Stimulated activated CD8-positive, alpha-beta memory T cell treated with anti-CD3 and anti-CD28 coated beads, Interleukin-15, amount 100 ng/mL, for 1 hour (primary cell): ENCODE measurements at places on chromosomes 16 and 17.

- no peak for DNase-seq
Observed at GRCh38 chr16:72129976-72130656, 36.5 kb downstream of the DHX38 start.

DNA sequence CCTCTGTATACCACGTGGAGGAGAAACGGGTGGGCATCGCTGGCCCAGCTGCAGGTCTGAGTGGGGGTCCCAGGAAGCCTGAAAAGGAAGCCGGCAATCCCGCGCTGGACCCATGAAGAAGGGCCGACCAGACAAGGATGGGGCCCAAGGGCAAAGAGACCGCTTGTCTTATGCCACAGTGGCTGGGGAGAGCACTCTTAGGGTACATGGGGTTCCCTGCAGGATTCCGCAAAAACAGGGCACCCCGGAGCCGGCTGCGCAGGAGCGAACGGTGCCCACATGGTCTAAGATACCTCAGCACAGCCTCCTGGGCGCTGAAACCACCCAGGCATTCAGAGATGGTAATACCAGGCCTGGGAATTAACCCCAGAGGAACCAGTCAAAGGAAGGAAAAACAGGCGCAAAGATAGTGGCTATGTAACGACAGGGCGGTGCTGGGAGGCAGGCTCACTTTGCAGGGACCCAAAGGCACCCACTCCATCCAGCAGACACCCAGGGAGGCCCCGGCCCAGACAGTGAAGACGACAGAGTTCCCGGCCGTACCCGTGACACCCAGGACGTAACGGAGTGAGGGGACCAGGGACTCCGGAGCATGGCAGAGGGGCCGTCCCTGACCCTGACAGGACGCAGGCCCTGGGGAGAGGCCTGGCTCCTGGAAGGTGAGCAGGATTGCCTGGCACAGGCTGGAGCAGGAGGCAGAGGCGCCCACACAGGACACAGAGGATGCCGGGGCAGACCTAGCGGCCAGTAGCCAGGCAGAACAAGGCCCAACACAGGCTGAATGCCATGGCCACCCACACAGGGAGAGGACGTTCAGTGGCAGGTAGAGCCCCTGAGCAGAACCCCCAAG, 10.3 kb downstream of the PIEZO1 start:
- DNase-seq: no peak

- DNase-seq: no peak
Observed at GRCh38 chr16:4200000-4200780, 41.7 kb downstream of the SRL start.

GRCh38 chr17:20141198-20141972, 132.2 kb downstream of the SPECC1 start:
- DNase-seq: no peak

DNA sequence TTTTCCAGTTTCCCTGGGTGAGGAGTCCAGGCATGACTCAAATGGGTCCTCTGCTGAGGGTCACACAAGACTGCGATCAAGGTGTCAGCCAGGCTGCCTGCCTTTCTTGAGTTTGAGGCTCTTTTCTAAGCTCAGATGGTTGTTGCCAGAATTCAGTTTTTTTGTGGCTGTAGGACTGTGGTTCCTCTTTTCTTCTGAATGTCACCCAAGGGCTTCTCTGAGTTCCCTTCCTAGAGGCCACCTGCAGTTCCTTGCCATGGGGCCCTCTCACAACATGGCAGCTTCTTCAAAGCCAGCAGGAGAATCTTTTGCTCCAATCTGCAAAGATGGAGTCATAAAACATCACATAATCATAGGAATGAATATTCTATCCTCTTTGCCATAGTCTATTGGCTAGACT, 17.5 kb downstream of the LIMD2 start:
- DNase-seq: no peak

- no peak for DNase-seq
Observed at GRCh38 chr16:84836234-84836647, 16.5 kb downstream of the CRISPLD2 start.

DNA sequence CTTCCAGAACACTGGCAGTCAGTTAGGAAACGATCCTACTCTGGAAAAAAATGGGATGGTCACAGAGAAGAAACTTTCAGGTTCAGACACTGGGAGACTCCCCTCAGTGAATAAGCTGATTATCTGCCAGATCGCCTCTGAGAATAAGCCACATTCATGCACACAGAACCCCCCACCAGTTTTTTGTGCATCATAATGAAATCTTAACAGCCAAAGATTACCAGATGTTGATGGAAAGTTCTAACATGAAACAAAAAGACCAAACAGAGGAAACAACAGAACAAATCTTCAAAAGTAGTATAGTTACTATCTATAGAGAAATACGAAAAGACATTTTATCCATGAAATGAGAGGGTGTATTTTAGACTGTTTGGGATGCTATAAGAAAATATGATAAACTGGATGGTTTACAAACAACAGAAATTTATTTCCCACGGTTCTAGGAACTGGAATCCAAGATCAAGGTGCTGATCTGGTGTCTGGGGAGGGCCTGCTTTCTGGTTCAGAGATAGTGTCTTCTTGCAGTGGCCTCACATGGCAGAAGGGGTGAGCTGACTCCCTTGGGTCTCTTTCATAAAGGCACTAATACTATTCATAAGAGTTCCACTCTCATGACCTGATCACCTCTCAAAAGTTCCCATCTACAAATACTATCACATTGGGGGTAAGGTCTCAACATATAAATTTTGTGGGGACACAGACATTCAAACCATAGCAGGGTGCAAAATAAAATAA, 8.0 kb upstream of the AMZ2 start:
- DNase-seq: no peak

DNA sequence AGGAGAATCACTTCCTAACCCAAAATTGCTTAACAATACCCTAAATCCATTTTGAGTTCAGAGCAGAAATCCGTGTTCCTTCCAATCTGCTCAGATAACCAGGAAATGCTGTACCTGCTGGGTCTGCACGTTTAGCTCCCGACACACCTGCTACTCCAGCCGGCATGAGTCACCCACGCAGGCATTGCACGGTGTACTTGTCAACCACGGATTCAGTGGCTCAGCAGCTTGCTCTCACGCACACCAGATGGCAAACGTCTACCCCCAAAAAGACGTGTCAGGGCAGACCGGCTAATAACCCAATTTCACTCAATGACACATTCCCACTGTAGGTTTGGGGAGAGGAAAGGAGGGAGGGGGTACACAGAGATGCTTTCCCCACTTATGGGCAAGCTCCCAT, 468.1 kb downstream of the SOX9 start:
- DNase-seq: no peak

DNA sequence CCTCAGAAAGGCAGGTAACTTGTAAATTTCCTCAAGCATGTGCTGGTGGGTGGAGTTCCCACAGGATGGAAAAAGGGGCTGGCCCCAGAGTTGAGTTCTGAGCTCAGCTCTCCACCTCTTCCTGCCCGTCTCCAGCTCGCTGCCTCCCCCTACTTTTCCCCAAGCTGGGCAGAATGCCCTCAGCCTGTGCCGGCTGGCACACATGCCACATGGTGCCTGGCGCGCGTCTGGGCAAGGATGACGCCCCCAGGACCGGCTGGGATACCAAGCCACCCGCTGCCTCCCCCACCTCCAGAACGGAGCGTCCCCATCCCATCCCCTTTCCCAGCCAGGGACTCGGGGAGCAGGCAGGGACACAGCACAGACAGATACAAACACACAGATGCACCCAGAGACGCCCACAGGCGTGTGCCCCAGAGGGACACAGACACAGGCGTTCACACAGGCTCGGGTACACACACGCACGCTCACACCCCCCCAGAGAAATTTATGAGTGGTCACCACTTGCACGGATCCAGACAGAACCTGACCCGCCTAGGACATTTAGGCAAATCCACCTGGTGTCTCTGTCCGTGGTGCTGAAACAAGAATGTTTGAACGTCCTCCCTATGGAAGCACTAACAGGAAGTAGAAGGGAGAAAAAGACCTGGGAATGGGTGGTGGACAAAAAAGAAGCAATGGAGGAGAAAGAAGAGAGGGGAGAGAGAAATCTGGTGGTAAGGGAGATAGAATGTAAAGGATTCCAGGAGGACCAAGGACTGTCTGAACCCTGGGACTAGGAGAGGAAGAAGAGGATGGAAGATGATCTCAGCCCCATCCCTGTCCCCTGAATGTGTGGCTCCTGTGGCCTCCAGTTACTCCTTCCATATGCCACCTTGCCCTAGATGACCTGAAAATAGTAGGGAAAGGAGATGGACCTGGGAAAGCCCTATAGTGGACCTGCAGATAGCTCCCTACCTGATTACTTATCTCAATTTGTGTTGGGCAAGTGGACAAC, 15.5 kb downstream of the NEUROD2 start:
- no peak for DNase-seq

GRCh38 chr16:78506367-78507193, 407.1 kb downstream of the WWOX start:
- no peak for DNase-seq

GRCh38 chr17:78383725-78384471, 5.4 kb downstream of the PGS1 start:
- DNase-seq: no peak

- DNase-seq: no peak
Observed at GRCh38 chr17:13757871-13758270, 156.1 kb upstream of the HS3ST3A1 start.

- DNase-seq: no peak
Observed at GRCh38 chr16:47715442-47716083, 254.4 kb downstream of the PHKB start.

DNA sequence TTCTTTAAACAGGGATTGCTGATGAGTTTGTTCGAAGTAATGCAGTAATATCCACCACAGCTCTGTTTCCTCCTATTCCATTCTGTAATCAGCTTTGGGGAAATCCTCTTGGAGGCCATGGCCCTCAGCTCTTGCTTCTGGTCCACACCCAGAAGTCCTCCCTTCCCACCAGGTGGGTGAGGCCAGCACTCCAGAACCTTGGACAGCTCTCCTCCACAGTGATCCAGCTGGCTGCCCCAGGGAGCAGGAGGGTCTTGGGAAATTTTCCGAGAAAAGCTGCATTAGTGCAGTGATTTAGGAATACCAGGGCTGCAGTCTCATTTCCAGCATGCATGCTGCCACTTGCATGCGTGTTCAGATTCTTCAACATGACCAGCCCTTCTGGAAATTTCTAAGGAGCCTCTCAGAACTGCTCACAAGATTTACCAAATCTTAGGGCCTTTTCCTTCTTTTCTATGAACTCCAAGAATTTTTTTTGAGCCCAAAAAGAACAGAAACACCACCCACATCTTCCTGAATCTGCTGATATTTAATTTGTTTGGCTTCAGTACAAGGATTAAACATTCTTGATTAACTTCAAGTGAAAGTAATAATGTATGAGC, 4.2 kb downstream of the SMPD3 start:
- DNase-seq: no peak

- no peak for DNase-seq
Observed at GRCh38 chr16:72092832-72093447, 480 bp downstream of the TXNL4B start.

DNA sequence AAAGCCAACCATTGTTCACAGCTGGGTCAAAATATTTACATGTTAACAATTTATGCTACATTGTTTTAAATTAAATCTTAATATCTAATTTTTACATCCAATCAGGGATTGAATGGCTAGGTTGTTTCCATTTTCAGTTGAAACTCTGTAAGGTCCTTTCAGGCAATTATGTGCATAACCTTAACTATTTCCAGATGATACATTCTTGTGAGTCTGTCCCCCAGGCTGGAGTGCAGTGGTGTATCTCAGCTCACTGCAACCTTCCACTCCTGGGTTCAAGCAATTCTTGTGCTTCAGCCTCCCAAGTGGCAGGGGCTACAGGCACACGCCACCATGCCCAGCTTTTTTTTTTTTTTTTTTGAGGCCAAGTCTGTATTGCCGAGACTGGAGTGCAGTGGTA, 10.4 kb downstream of the CDC42EP4 start:
- no peak for DNase-seq

DNA sequence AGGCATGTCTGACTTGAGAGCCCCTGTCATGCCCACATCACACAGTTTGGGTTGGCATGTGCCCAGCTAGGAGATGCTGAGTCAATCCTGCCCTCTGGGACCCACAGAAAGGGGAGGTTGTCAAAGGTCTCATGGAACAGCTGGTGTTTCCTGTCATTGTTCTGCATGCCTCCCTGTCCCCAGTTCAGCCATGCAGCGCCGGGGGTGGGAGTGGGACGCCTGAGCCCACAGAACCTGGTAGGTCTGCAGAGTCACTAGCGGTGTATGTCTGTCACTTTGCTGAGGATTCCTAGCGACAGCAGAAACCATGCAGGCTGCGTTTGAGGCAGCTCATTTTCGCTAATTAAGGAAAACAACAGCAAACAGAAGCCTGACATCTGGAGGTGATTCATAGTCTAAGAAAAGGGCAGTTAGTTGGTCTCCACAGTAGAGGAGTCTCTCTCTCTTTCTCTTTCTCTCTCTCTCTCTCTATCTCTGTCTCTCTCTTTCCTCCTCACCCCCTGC, 19.6 kb upstream of the CCL1 start:
- DNase-seq: peak; percentile 1

DNA sequence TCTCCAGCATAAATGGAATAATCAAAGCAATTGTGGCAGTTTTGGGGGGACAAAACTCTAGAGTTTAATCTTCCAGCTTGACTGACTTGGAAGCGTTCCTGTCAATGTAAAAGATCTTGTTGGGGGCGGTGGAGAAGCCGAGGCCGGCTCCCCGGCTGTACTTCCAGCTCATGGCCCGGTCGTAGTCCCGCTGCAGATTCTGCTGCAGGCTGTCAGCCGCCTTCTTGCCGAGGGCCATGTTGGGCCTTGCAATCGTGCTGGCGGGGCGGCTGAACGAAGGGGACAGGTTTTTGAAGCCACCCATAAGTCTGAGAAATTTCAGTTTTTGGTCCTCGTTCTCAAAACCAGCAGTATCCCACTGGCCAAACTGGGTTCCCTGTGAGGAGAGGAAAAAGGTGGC, 11.2 kb downstream of the KNOP1 start:
- DNase-seq: no peak

- DNase-seq: no peak
Observed at GRCh38 chr17:8254881-8255280, 5.8 kb downstream of the PFAS start.

- no peak for DNase-seq
Observed at GRCh38 chr16:57741660-57742191, 6.2 kb downstream of the KATNB1 start.

- DNase-seq: no peak
Observed at GRCh38 chr16:23408242-23408822, 44.7 kb downstream of the COG7 start.

DNA sequence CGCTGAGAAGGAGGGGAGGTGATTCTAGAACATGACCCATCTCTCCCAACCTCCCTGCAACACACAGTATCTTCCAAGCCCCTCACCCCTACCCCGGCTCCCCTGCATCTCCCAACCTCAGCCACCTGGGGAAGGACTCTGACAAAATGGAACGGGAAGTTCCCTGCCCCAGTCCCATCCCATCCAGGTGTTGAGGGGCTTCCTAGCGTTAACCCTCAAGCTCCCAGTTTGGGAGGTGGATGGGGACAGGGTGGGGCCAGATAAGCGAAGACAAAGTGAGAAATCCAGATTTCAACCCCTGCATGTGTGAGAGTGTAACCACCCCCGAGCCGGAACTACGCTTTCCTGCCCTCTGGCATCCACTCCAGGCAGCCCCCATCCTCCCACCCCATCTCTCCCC, 1.8 kb downstream of the ZSCAN10 start:
- DNase-seq: no peak

- no peak for DNase-seq
Observed at GRCh38 chr17:17497065-17497844, 1.1 kb upstream of the RASD1 start.
